ENCODE measurements at places on chromosomes 4 and X.

DNA sequence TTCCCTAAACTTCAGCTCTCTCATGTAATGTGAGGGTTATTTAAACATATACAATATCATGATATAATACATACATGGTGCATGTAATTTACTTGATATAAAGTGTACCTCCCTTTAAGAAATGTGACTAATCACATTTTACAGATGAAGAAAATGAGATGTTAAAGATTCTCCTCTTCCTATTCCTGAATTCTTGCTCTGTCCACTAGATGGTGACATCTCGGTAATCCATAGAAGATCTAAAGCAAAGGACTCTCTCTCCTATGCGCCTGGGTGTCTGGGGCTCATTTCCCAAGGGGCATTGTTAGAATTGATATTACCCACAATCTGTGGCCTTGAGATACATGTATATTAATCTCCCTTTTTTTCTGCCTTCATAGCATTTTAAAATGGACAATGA lies 804.9 kb downstream of the RAB28 start:
- no peak for DNase-seq

- DNase-seq = no peak
Observed at GRCh38 chr4:67558493-67558892, at the start of gene STAP1. Gene STAP1, plus strand, starts transcription at chr4:67558727. Its CDS starts 83 bp downstream, at chr4:67558810.

- peak; percentile 18 for DNase-seq
Observed at GRCh38 chrX:46044486-46044885, 500.7 kb downstream of the ZNF674 start.

DNA sequence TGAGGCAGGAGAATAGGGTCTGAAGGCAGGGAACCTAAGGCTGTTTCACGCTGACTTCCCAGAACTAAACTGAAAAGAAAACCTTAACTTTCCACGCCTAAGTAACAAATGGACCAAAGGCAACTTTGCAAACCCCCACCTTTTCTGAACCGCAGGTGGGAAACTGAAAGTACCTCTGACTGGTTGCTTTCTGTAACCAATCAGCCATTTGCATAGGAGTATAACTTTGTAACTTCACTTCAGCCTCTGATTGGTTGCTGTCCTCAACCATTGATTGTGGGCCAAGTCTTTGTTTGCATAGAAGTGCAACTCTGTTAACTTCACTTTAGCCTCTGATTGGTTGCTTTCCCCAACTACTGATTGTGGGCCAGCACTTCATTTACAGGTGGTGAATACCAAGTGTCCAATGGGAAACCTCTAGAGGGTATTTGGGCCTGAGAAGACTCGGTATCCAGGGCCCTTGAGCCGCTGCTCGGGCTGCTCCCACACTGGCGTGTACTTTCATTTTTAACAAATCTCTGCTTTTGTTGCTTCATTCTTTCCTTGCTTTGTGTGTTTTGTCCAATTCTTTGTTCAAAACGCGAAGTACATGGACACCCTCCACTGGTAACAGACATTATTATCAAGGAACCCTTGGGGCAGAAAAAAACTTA lies 121.6 kb upstream of the CBR4 start:
- DNase-seq = no peak

DNA sequence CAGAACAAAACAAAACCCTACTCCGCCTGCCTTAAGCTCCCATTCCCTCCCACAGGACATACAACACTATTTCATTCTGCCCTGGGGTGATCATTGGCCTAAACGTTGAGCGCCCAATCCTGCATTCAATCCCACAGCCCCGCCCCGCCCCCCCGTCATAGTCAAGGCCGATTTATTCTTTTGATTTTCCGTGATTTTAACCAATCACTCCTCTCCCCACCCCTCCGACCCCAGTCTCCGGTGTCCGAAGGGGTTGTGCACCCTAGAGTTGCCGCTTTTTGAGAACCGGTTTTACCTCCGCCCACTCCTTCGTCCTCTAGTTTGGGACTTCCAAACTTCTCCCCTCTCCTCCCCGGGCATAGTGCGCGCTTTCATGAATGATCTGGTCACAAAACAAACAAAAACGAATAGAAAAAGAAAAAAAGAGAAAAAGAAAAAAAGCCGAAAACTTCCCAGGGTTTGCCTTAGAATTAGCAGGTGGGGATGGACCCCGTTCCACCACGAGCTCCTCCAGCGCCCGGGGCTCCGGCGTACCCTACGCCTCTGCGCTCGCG lies 446 bp upstream of the UBE2A start:
- peak; percentile 26 for DNase-seq

Measured in bronchial epithelial cell (primary cell).